Right hindlimb (tissue), 1 donor: ENCODE measurements at places on chromosomes 7 and 10.

DNA sequence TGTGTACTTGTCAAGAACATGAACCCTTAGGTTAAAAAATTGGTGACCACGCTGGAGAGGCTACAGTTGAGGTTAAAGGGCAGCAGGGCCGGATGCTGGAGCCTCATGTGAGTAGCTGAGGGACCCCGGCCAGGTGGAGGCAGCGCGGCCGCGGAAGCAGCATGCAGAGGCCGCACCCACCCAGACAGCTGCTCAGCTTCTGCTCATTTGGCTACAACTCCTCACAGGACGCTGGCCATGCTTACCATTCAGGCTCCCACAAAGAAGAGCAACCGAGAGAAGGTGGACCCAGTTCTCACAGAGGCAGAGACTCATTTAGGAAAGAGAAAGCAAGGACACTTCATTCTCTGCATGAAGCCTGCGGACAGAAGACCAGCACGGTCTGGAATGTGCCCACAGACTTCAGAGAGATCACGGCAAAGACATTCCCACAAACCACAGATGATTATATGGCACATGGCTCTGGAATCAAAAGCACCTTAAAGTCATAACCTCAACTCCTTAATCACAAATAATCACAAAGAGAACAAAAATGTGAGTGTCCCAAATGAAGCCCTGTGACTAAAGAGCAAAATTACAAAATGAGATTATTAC lies 94.4 kb downstream of the VOPP1 start:
- DNase-seq: no peak

DNA sequence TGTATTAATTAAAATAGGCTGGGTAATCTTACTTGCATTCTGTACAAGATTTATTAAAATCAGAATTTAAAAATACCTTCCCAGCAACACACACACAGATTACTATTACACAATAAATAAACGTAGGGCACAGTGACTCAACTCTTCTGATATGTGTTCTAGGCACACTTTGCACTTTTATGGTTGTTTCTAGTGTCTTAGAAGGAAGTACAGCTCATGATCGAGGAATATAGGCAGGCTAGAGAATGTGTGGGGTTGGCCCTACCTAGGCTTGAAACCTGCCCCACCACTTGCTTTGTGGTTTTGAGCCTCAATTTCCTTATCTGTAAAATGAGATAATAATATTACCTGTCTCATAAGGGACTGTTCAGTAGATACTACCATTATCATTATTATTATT lies 30.5 kb downstream of the ARMC3 start:
- DNase-seq: no peak

DNA sequence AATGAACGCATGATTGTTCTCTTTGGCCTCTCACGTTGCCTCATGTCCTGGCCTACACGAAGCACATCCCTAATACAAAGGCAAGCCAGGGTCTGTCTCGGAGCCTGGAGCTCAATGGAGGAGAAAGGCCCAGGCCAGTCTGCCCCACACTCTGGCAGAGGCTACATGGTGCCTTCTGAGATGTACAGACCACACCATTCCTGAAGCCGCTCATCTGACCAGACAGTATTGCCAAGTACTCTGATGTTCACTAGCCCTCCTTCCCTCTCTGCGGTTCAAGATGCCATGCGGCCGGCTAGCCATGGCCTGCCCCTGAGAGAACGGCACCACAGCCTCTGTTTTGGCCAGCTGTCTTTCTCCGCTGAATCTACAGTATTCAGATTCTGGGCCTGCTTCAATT lies 5.9 kb downstream of the BNIP3 start:
- no peak for DNase-seq

GRCh38 chr7:83708531-83708930 lies 59.6 kb upstream of the SEMA3E start:
- DNase-seq: no peak

- DNase-seq: no peak
These were observed 165.3 kb downstream of the PTPRN2 start for GRCh38 chr7:158422196-158422886.

DNA sequence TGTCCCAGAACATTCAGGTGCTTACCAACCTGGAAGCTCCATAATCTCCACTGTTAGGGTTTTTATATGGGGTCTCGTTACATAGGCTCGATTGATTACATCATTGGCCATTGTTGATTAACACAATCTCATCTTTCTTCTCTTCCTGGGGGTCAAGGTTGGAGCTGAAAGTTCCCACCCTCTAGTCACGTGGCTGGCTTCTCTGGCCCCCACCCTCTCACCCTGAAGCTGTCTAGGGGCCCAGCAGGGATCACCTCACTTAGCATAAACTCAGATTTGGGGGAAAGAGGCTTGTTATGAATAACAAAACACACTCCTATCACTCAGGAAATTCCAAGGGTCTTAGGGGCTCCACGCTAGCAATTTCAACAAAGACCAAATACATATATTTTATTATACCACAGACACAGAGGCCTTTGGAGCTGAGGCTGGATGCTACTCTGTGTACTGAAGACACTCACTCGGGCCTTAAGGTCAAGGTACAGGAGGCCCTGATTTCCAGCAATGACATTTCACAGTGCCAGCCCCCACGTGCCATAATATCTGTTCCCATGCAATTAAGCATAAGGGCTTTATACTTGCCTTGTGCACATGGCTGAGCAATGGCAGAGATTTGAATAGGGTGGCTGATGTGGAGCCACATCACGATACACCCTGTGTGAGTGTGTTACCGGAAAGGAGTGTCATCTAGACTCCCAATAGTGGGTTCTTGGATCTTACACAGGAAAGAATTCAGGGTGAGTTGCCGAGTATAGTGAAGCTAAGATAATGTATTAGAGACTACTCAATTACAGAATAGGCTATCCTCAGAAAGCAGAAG lies 108.2 kb downstream of the COL26A1 start:
- DNase-seq: no peak

GRCh38 chr7:80078159-80078731 lies 56.4 kb upstream of the GNAI1 start:
- DNase-seq: no peak

GRCh38 chr7:119514326-119514725 lies 758.6 kb upstream of the KCND2 start:
- DNase-seq: no peak

DNA sequence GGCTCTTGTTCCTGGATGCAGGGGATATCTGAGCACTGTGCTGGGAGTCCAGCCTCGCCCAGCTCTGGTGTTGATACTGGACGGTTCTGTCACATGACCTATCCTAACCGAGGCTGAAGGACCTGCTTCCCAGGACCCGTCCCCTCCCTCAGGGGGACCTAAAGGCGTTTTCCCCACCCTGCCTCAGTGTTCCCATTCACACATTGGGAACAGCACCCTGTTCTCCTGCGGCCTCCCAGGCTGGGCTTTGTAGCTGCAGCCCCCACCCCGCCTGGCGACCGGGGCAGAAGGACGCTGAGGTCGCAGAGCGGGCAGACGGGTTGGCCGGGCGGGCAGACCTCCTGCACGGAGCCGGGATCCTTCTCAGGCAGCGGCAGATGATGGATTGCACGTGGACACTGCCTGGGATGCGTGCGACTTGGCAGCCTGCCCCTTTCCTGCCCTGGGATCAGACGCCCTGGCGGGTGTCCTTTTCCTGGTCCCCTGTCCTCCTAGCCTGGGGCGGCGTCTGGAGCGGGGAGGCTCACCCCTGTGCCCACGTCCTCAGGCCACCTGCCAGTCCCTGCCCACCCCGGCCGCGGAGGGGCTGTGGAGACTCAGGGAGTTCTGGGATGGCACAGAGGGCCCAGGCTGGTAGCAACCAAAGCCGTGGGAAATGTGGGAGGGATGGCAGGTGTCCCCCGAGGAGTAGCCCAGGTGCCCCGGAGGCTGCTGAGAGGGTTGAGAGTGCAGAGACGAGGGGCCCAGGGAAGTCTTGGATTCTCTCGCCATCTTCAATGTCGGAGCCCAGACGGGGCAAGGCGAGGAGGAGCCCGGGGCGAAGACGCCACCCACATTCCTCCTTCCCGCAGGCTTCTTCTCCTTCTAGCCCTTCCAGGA lies 17.2 kb upstream of the PSMG3 start:
- DNase-seq: no peak

DNA sequence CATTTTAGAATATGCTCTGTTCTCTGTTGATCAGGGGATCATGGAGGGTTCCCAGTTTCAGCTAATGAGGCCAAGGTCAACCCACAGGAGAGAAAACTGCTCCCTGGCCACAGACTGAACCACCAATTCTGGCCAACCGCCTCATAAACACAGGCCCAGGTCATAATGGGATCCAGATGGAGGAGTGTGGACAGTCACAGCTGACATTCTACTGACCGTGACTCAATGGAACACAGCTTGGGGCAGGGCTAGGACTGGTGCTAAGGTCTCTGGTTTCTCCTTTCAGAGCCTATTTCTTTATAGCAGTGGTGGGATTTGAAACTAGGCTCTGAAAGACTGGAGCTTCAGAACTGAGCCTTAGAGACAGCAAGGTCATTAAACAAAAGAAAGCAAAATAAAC lies 68.3 kb downstream of the HIPK2 start:
- DNase-seq: peak; percentile 59

GRCh38 chr10:25504838-25505237 lies 330.0 kb downstream of the GPR158 start:
- DNase-seq: no peak

- no peak for DNase-seq
These were observed 335.4 kb upstream of the NRP1 start for GRCh38 chr10:33669904-33670303.

DNA sequence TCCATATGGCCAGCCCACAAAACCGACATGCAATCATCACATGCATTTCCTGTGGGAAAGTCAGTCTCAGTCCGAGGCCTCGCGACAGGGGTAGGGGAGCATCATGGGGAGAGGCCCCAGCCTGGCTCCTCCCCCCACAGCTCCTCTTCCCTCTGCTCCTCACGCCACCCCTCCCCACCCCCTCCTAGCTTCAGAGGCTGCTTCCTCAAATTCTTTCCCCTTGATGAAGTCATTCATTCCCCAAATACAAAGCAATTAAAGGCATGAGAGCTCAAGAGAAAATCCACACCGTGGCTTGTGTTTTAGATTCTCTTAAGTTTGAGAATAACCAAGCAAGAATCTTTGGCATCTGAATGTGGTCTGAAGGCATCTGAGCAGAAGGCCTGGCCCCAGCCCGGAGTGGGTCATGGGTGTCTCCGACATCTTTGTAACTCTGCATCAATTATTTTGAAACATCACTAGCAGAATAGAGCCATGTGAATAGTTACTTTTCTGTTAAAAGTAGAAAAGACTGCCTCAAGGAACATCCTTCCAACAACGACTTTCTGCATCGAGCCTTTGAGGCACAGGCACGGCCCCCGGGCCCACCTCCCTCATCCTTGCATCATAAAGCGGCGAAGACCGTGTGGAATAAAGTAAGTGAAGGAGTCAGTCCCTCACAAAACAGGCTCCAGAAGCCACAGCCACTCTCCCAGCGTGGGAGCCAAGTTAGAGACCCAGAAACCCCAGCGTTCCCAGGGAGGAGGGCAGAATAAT lies 90.9 kb downstream of the DIP2C start:
- DNase-seq: no peak

- no peak for DNase-seq
These were observed 172.3 kb downstream of the C1GALT1 start for GRCh38 chr7:7354674-7355073.

DNA sequence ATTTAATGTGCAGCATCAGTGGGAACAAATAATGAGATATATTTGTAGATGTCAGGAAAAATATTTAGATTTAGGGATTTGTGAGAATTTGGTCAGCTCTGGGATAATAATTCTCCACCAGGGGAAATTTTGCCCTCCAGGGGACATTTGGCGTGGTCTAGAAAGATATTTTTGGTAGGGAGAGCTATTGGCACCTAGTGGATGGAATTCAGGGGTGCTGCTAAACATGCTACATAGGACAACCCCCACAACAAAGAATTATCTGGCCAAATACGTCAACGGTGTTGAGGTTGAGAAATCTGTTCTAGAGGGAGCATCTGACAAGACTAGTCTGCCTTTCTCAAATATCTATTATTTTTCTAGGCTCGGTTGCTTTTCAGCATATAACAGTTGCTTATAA lies 2.1 kb downstream of the ADK start:
- no peak for DNase-seq

GRCh38 chr10:5960070-5960972 lies 17.0 kb downstream of the IL15RA start:
- DNase-seq: no peak

- DNase-seq: no peak
These were observed at the start of gene SLC26A4 for GRCh38 chr7:107660381-107661080. Gene SLC26A4 (plus strand): TSS chr7:107660828. CDS start chr7:107661642, 814 bp downstream.

- DNase-seq: no peak
These were observed 193.4 kb downstream of the CACNB2 start for GRCh38 chr10:18333621-18334020.

GRCh38 chr10:125692601-125693523 lies 9.9 kb upstream of the TEX36 start:
- no peak for DNase-seq

GRCh38 chr10:55233505-55233904 lies 432.5 kb upstream of the PCDH15 start:
- DNase-seq: no peak

- no peak for DNase-seq
These were observed 70.1 kb downstream of the HACD1 start for GRCh38 chr10:17547060-17547459.

GRCh38 chr7:69801729-69802682 lies 203.7 kb downstream of the AUTS2 start:
- DNase-seq: no peak

DNA sequence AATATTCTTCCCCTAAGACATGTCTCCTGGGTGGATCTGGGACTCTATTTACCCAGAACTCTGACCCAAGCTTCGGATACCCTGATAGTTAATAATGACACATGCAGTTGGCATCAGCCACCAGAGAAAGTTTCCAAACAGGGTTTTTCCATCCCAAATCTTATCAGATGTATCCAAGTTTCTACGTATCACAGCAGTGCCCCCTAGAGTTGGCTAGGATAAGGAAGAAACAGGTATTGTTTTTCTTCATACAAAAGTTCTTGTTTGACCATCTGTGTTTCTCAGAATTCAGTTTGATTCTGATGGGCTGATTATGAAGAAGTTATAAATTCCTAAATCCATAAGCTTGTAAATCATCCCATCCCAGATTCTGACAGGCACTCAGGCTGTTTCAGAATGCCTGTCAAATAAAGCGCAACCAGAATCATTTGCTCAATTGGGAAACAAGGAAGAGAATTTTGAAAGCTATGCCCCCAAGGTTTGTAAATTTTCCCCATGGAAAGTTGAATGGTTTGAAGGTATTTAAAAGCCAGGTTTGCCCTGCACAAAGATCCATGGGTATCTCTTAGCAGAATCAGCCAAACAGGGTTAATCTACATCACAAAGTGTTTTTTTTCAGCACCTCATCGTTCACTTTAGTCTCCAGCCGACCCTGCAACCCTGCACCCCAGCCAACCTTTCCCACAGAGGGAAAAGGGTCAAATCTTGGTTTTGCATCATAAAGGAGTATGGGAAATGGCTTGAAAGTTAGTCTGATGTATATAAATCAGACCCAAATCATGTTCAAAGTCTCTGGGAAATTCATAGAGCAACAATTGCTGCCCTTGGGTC lies 47.4 kb downstream of the NRAP start:
- DNase-seq: no peak

GRCh38 chr10:102752934-102753664 lies 9.4 kb downstream of the WBP1L start:
- DNase-seq: peak; percentile 65

GRCh38 chr7:139647814-139648390 lies 124.4 kb downstream of the CLEC2L start:
- no peak for DNase-seq
